ENCODE measurements at places on chromosomes 6 and 20.

DNA sequence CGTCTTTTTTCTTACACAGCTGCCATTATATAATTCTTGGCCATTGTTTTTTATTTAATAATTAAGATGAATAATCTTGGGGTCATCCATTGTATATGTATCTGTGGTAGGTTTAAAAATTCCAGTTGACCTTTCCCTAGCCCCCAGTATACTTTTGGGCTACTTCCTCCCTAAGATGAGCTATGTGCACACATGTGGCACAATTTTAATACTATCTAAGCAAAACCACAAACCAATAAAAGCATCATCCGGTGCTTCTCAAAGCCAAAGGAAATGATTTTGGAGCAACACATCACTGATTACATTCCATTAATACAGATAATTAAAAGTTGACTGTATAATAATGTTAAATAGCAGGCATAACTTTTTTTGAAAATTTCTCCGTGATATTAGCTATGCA lies 161.2 kb downstream of the ATXN1 start:
- peaks cover 35% of the 10 kb centered on the region for H3K36me3 ChIP-seq
- no peaks in the 10 kb centered on the region for H3K27me3 ChIP-seq
- peaks cover 45% of the 10 kb centered on the region for H3K4me1 ChIP-seq
- H3K4me3 ChIP-seq = no peak overlapping the region

DNA sequence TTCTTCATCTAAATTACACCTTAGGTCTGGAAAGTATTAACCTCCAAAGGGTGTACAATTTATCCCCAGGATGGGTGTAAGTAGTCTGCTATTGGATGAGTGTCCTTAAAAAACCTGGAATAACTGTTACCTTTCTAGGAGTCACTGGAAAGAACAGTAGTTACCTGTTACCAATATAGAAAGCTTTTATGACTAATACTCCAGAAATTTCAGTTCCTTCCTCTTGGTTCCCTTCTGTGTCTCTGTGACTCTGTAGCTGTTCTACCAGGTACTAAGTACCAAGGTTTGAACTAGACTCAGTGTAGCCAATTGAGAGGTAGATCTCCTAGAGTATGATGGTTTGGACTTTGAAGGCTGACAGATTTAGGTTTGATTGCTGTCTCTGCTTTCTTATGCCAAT lies 47.0 kb upstream of the TBX18 start:
- H3K4me1 ChIP-seq = no peaks in the 10 kb centered on the region
- H3K4me3 ChIP-seq = no peak overlapping the region
- H3K36me3 ChIP-seq = no peaks in the 10 kb centered on the region
- H3K27me3 ChIP-seq = no peaks in the 10 kb centered on the region

- H3K27ac ChIP-seq = no peak overlapping the region
- DNase-seq = no peak
- H3K4me3 ChIP-seq = no peak overlapping the region
- H3K36me3 ChIP-seq = no peaks in the 10 kb centered on the region
- H3K27me3 ChIP-seq = no peaks in the 10 kb centered on the region
These were observed 202.4 kb downstream of the PRKN start for GRCh38 chr6:162525181-162525580.

DNA sequence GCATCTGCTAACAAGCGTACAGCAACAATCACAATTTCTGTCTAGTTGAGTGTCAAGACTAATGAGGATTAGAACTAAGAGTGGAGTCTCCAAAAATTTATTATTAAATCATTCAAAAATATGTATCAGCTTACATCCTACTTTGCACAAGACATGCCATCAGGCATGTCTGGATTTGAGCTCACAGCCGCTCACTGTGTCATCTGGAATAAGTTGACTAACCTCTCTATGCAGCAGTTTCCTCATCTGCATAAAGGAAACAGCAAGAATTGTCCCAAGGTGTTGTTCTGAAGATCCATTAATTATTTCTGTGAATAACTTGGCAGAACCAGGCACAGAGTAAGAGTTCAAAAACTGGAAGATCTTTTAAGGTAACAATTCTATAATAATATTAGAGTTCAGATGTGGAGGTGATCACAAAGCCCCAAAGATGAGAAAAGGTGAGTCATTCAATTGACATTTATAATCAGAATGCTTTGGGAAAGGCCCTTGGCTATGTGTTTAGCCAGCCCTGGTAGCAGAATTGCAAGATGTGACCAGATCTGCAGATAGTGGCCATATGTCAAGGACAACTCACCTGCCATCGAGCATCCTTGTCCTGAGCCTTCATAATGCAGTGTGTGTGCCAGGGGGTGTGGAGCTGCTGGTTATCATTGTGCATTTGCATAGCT lies 264.0 kb downstream of the FOXA2 start:
- no peaks in the 10 kb centered on the region for H3K27me3 ChIP-seq
- H3K36me3 ChIP-seq = no peaks in the 10 kb centered on the region
- H3K4me3 ChIP-seq = no peak overlapping the region
- H3K4me1 ChIP-seq = no peaks in the 10 kb centered on the region
- no peak overlapping the region for H3K27ac ChIP-seq
